Stimulated activated CD4-positive, alpha-beta T cell treated with anti-CD3 and anti-CD28 coated beads, Interleukin-1b, Interleukin-23, amount 100 ng/mL, for 1 hour (primary cell): ENCODE measurements at places on chromosomes 16 and 17.
A peak's percentile ranks its signal among the peaks of the same experiment; 100 is the strongest.

- DNase-seq: no peak
Measured at GRCh38 chr16:85395207-85395912, 217.8 kb upstream of the GSE1 start.

DNA sequence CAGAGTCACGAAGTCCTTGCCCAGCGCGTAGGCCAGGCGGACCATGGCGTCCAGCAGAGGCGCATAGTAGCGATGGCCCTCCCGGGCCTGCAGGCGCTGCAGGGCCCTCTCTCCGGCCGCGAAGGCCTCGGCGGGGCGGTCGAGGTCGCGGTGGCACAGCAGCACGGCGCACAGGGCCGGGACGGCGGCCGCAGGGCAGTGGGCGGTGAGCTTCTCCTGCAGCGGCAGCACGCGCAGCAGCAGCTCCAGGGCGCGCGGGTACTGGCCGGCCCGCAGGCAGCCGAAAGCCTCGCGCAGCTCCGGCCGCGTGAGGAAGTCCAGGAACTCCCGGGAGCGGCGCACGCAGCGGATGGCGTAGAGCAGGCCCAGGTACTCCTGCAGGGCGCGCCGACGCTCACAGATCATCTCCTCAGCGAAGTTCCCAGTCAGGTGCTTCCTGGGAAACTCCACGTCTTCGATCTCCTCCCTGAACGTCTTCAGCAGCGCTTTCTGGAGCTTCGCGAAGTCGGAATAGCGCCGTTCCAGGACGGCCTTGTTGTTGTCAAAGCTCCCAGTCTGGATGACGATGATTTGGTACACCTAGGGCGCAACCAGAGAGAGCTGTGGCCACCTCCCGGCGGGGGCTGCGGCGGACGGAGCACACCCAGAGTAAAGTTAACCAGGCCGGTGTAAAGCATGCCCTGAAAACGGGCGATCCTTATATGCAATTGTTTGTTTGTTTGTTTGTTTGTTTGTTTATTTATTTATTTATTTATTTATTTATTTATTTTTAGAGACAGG is 7.4 kb downstream of the SNX20 start:
- DNase-seq: no peak

- DNase-seq: no peak
Measured at GRCh38 chr16:30395992-30396585, 869 bp downstream of the ZNF48 start.

DNA sequence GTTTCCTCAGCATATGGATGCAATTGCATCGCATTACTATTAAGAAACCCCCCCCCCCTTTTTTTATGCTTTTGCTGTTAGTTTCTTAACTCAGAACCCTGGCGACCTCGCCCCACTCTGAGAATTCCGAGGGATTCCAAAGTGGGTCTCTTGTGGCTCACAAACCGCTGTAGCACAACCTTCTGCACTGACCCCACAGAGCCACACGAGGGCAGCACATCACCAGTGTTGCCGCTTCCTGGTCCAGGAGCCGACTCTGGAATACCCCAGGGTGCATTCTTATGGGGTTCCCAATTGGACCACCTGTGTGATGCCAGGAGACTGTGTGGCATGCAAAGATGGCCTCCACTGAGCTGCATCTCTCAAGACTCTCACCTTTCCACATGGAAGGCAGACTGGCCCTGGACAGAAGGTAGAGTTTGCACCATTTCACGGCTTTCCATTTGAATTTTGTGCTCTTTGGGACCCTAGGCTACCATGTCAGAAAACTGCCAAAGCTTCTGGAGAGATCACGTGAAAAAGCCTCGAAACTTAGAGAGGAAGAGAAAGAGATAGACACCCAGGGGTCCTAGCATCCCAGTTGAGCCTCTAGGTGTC is 432.7 kb upstream of the ASIC2 start:
- no peak for DNase-seq

GRCh38 chr16:2856061-2856670 is 1.8 kb downstream of the PRSS22 start:
- no peak for DNase-seq

- no peak for DNase-seq
Measured at GRCh38 chr17:15513856-15514459, 46.5 kb upstream of the CDRT4 start.

DNA sequence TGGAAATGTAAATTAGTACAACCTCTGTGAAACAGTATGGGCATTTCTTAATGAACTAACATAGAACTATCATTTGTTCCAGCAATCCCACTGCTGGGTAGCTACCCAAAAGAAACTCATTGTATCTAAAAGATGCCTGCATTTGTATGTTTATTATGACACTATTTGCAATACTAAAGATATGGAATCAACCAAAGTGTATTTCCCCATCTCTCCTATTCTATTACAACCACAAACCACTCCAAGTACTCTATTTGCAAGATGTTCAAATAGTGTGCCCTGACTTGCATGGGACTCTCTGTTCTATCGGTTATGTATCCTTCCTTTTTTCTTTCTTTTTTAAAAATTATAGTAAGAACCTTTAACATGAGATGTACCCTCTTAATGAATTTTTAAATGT is 845.2 kb downstream of the CDH11 start:
- DNase-seq: no peak

DNA sequence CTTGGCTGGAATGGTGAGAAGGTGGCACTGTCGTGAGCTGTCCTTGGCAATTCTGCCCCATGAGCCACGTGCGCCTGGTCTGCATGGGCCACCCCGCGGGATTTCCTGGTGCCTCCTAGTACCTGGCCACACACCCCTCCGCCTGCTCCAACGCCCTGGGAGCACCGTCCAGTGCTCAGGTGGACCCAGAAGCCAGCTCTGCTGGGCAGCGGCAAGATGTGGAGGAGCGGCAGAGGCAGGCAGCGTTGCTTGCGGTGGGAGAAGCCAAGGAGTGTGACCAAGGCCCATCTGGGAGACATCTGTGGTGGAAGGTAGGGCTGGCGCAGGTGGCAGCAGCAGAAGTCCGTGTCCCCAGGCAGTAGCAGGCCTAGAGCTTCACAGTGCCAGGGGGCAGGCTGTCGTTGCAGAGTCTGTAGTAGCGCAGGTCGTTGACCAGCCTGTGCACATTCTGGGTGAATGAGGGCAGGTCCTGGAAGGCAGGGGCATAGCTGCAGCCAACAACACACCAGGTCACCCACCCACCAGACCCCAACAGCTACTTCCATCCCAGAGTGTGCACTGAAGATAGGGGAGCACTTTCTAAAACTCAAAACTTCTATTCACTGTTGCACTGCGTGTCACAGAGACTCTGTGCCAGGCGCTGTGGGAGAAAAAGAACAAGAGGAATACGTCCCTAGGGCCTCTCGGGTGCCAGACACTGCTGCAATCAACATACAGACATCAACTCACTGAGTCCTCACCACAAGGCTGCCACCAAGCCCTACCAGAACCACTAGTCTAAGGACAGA is 34.9 kb upstream of the GSG1L start:
- DNase-seq: no peak

GRCh38 chr17:38605841-38606645 is at the start of gene SRCIN1:
Gene SRCIN1 (minus strand): TSS chr17:38605952. CDS start chr17:38605705, 247 bp downstream.
- DNase-seq: peak; percentile 26

DNA sequence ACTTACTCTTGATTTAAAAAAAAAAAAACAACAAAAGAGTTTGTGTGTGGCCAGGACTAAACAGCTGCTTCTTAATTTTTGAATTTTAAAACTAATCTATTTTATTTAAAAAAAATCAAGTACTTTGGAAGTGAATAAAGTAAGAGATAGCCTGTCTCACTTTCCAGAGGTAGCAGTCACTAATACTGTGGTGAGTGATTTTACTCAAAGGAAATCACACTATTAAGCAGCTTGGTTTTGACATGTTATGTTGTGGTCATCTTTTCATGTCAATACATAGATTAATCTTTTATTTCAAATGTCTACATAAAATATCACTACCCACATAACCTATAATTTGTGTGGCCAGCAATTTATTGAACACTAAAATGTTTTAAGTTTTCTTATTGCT is 102.2 kb upstream of the HLF start:
- no peak for DNase-seq

DNA sequence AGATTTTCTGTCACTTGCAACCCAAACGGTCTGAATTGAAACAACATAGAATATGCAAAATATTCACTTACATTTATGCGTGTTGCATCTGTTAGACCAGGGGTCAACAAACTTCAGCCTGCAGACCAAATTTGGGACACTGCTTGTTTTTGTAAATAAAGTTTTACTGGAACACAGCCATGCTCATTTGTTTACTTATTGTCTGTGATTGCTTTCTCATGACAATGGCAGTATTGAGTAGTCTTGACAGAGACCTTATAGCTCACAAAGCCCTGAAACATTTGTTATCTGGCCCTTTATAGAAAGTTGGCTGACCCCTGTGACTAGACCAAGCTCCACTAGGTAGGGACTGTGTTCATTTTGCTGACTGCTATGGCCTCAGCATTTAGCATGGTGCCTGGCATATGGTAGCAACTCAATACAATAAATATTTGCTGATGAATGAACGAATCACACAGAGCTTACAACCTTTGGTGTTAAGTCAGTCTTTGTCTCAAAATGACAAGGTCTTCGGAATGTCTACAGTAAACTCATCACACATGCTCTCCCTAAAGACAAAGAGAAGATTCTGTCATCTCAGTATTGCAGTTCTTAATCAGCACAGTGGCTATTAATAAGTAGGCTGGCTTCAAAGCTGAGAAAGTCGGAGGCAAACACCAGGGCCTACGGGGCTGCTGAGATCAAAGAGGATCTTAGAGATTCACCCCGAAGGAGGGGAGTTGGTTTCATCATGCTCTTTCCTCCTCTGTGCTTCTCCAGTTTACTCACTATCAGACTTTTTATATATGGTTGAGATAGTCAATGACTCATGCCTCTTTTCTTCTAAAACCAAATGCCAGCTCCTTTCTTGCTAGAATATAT is 95.2 kb upstream of the AXIN2 start:
- DNase-seq: no peak

GRCh38 chr16:75761108-75761507 is 34.8 kb upstream of the CPHXL start:
- no peak for DNase-seq

GRCh38 chr16:81544700-81545271 is 100.2 kb downstream of the CMIP start:
- DNase-seq: no peak

DNA sequence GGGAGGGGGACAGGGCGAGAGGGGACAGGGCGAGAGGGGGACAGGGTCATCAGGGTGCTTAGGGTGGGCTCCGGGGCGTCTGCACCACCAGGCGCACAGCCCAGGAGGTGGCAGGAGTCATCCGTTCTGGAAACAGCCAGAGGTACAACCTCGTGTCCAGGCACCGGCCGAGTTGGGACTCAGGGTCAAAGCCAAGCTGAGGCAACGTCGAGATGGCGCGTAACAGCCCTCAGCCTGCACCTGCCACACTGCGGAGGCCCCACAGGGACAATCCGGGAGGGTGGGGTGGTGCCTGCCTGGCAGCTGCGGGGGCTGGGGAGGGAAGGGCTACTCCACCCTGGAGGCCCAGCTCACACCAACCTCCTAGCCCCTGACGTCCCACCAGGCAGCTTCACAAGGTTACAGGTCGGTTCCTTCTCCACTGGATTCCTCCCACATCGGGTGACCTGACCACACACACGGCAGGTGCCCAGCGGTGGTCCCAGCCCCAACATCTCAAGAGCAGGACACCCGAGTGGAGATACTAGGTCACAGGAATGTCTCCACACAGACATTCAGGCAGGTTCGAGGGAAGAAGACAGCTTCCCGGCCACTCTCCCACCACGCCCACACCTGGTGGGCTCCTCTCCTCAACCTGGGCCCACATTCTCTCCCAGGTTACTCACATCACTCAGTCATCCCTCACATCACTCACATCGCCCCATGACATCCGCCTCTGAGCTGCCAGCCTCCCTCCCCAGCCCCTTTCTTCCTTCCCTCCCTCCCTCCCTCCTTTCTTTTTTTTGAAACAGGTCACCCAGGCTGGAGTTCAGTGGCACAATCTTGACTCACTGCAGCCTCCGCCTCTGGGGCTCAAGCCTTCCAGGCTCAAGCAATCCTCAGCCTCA is 47.3 kb downstream of the RPH3AL start:
- no peak for DNase-seq

- no peak for DNase-seq
Measured at GRCh38 chr17:13008461-13008860, 9.4 kb downstream of the ELAC2 start.

GRCh38 chr16:15033309-15033707 is 22.6 kb downstream of the NTAN1 start:
- DNase-seq: no peak

- no peak for DNase-seq
Measured at GRCh38 chr17:59825533-59826322, 67.0 kb downstream of the TUBD1 start.

DNA sequence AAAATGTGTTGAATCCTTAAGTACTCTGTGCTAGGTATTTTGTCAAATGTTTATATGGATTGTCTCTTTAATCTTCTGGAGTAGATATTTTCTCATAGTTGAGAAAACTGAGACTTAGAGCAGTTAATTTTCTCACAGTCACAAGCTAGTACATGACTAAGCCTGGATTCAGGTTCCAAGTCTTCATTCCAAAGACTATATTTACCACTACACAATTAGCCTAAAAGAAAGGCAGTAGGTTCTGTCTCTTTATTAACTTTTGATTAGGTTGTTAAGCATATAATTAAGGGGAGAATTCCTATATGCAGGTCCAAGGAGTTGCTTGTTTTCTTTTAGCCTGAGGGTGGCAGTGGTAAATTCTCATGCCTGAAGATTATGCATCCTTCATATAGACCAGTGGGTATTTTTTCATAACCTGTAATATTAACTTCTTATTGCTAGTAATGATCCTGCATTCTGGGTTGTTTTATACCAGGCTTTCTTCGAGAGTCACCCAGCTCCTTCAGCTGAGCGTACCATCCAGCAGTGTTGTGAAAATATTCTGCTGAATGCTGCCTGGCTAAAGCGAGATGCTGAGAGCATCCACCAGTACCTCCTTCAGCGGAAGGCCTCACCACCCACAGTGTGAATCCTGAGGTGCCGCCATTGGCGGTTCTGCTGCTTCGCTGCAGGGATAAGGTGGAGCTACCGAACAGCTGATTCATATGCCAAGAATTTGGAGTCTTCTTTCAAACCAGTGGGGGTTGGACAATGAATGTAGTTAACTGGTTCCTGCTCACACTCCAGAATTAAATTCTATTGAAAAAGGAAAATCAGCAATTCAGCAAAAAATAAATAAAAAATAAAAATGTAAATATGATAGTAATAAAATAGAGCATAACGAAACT is 28.2 kb upstream of the KPNB1 start:
- no peak for DNase-seq

- no peak for DNase-seq
Measured at GRCh38 chr16:79505344-79505743, 95.2 kb downstream of the MAF start.

- no peak for DNase-seq
Measured at GRCh38 chr16:46848768-46849764, 18.1 kb upstream of the C16orf87 start.

GRCh38 chr17:79647456-79647915 is 36.6 kb upstream of the RBFOX3 start:
- no peak for DNase-seq

GRCh38 chr16:4433228-4433627 is 7.6 kb downstream of the DNAJA3 start:
- DNase-seq: no peak

- no peak for DNase-seq
Measured at GRCh38 chr17:49995055-49995738, at the start of gene DLX3. Gene DLX3 (minus strand): TSS chr17:49995224. CDS start chr17:49994998, 226 bp downstream.

- no peak for DNase-seq
Measured at GRCh38 chr16:27735031-27735430, 185.1 kb downstream of the KATNIP start.

- no peak for DNase-seq
Measured at GRCh38 chr16:64403352-64403751, 718.5 kb downstream of the CDH11 start.

- no peak for DNase-seq
Measured at GRCh38 chr16:10196999-10197398, 14.8 kb upstream of the GRIN2A start.
